ENCODE measurements at places on chromosomes 5 and 9. TPM values are rescaled to one million over a fixed set of nuclear protein-coding genes. Genes with fewer than 3 reads are reported as not detected.

- DNase-seq: no peak
Measured at GRCh38 chr5:98364549-98364948, 408.9 kb upstream of the RGMB start.

GRCh38 chr5:7320701-7321301 lies 75.1 kb upstream of the ADCY2 start:
- no peak for DNase-seq

DNA sequence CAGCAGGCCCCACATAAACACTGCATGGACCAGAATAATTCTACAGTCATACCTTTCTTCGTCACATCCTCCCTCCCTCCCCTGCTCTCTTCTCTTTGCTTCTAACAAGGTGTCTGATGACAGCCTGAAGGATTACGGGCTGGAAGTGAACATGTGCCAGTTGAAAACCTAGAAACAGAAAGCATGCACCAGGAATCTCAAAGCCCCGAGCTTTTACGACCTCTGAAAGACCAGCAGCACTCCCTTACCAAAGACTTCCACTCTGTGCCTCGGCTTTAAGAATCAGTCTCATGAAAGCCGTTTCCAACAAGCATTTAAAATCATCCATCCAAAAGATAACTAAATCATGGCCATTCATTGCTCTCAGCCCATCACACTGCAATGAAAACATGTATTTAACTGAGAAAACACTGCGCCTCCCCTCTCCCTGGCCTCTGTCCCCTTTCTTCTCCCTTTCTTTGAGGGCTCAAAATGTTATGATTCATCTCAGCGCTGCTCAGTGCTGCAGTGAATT lies 21.3 kb downstream of the MSX2 start:
- no peak for DNase-seq

LHX3 gene
- total RNA-seq: not detected

DNA sequence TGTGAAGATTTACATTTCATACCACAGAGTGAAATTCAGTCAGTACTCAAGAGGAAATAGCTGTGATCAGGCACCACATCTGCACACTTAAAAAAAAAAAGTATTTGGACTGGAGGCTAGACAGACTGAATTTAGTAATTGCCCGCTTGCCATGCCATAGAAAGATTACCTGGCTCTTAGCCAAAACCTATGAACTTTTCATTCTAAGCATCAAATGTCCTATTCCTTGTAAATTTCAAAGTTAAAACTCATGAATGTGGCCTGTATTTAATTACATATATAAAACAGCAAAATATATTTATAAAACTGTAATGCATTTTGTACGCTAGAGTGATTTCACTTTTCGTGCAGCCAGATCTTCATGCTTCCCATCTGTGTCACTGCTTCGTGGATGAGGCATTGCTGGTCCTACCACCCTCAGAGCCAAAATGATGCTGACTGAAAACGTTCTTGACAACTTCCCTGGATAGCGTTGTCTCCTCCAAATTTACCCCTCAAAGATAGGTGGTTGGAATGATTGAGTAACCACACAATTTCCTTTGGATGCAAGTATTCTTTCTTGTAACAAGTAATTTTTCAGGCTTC lies 447.9 kb upstream of the SGCD start:
- DNase-seq: no peak

HRH2 gene
- 0.55 TPM for total RNA-seq

SVEP1 gene
- not detected for total RNA-seq

- no peak for DNase-seq
Measured at GRCh38 chr5:169584998-169585451, 1.5 kb downstream of the SPDL1 start.

GRCh38 chr9:118674942-118675341 lies 694.3 kb downstream of the BRINP1 start:
- no peak for DNase-seq

DNA sequence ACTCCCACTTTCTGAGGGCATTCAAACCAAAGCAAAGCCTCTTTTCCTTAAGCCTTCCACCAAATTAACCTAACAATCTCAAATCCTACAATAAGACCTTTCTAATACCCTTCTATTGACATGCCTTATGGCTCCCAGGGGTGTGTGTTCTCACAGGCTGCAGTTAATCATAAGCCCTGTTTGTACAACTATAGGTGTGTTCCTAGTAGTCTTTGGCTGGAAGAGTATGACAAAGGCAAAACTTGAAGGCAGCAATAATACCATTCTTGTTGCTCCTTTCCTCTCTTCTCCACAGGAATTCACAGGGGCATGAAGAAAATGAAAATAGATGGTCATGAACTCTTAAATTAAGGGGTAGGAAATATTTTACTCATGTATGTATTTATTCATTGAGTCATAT lies 10.9 kb upstream of the FBXO38 start:
- peak; percentile 6 for DNase-seq

GRCh38 chr5:153618307-153618706 lies 127.8 kb downstream of the GRIA1 start:
- no peak for DNase-seq

GRCh38 chr5:96348536-96348935 lies 84.5 kb downstream of the PCSK1 start:
- DNase-seq: no peak
